ENCODE measurements at places on chromosomes 3 and 15. TPM values are rescaled to one million over a fixed set of nuclear protein-coding genes. Genes with fewer than 3 reads are reported as not detected.

GRCh38 chr3:99212969-99213368 lies 311.5 kb upstream of the DCBLD2 start:
- no peak for DNase-seq

DNA sequence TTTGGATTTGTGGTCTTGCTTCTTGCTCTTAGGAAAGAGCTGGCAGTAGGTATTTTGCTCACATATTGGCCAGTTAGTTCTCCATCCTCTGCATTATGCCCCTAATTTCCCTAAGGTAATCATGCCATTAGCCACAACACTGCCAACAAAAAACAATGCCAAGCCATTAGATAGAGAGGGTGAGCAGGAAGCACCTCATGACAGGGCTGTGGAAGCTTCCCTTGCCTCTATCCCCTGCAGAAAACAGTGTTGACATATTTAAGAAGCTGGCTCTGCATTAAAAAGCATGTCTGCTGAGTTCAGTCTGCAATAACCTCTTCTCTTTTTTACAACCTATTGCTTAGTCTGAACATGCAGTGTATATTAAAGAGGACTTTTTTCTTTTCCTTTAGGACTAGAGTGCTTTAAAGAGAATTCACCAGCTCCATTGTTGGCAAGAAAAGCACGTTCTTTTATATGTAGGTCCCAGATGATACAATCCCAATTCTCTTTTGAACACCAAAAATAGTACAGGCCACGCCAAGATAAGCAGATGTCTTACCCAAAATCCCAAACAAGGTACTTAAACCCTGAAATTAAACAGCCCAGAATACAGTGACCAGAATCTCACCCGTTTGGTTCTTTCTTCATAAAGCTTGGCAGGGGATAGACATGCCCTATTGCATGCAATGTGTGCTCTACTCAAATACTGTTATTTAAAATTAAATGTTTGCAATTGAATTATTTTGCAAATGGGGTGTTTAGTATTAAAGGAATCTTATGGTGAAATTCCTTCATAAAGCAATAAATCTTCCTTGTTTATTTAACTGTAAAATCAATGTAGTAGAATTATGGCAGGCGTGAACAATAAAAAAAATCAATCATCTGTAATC lies 93.7 kb upstream of the UBE3A start:
- DNase-seq = no peak

- DNase-seq = no peak
Observed at GRCh38 chr15:31489801-31490646, 163.4 kb downstream of the KLF13 start.

DNA sequence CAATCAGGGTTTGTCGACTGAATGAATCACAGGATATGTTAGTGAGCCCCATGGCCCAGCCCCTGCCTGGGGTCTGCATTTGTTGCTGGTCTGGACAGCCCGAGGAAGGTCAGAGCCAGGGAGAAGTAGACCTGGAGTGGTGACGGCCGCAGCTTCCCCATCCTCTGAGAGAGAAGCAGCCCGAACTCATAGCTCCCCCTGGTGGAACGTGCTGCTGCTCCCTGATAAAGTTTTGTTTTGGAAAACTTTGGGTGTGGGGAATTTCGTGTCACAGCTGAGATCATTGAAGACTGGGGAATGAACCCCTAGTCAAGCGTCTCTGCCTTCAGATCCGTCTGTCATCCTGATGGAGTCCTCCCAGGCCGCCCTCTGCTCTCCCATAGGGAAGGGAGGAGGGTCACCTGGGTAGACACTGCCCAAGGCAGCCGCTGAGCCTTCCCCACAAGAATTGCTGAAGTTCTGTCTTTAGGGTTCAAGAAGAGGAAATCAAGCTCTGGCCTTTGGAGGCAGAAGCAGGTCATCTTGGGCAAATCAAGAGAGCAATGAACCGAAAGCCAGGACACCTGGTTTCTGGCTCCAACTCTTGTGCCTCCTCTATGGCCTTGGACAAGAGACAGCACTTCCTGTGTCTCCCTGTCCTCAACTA lies 60.5 kb downstream of the GLDN start:
- DNase-seq = no peak

DNA sequence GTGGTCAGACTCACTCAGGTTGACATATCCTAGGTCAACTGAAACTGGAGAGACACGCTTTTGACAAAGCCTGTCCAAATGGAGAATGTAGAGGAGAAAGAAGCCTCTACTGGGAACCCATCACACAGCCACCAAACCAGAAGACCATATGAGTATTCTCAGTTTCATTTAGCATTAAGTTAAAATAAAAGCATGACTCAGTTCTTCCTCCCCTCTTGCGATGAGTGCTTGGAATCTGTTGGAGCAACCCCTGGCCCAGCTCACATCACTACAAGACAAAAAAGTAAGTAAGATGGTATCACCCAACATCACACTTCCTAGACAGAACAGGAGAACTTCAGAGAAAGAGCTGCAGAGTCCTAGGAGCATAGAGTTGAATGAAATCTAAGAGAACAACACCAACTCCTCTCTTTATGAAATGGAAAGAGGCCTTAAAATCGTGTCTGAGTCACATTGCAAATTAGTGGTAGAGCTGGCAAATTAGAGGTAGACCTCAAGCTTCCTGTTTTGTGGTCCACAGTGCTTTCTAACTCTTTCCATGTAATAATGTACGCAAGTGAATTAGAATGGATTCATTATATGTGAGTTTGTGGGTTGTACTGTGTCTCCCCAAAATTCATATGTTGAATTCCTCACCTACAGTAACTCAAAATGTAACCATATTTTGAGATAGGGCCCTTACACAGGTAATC lies 51.2 kb downstream of the FGF12 start:
- DNase-seq = no peak

DNA sequence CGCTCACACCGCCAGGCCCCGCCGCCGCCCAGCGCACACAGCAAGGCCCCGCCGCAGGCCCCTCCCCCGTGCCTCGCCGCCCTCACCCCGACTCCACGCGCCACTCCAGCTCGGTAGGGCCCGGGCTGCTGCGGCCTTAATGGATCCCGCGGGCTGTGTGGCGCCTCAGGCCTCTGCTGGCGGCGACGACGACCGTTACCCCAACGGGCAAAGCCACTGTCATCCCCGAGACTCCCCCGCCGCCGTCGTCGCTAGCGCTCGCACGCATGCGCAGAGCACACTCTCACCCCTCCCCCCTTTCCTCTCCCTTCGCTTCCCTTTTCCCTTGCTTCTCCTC lies at the start of gene MSL2:
TSS of gene MSL2 (minus strand) at position 272 of the 337 bp plus-strand sequence. CDS start 1,222 bp downstream, outside the sequence.
- peak; percentile 94 for DNase-seq

GRCh38 chr3:129617381-129618185 lies 11.1 kb upstream of the PLXND1 start:
- peak; percentile 70 for DNase-seq

GRCh38 chr3:73552700-73553099 lies 72.0 kb downstream of the PDZRN3 start:
- no peak for DNase-seq

GRCh38 chr3:177724020-177724638 lies 526.8 kb upstream of the TBL1XR1 start:
- DNase-seq = no peak

OIP5 gene
- 1.8 TPM for total RNA-seq

DNA sequence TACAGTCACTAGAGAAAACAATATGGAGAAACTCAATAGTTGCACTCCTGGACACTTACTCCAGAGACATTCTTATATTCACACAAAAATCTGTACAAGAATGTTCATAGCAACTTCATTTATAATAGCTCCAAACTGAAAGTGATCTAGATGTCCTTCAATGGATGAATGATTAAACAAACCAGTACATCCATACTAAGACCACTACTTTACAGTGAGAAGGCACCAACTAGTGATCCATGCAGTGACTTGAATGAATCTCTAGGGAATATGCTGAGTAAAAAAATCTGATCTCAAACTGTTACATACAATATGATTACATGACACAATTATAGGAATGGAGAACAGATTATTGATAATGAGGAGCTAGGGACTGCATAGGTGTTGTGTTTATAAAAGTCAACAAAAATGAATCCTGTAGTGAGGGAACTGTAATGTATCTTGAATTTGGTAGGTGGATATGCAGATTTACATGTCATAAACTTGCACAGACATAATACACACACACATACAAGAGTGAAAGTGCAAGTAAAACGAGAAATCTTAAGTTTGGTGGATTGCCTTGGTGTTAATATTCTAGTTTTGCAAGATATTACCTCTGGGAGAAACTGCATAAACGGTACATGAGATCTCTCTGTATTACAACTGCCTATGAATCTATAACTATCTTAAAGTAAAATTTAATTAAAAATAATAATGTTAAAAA lies 85.7 kb downstream of the SPATA16 start:
- no peak for DNase-seq

- no peak for DNase-seq
Observed at GRCh38 chr3:64111872-64112271, 88.6 kb upstream of the PSMD6 start.

ATP13A5 gene
- not detected for total RNA-seq

GRCh38 chr3:76025561-76025960 lies 240.2 kb upstream of the ZNF717 start:
- no peak for DNase-seq

GRCh38 chr3:103446953-103447629 lies 1012.3 kb downstream of the ZPLD1 start:
- DNase-seq = no peak

DNAH12 gene
- total RNA-seq = 0.29 TPM

SCG3 gene
- not detected for total RNA-seq

GRCh38 chr3:148880681-148881080 lies 15.6 kb downstream of the CPA3 start:
- DNase-seq = no peak

DNA sequence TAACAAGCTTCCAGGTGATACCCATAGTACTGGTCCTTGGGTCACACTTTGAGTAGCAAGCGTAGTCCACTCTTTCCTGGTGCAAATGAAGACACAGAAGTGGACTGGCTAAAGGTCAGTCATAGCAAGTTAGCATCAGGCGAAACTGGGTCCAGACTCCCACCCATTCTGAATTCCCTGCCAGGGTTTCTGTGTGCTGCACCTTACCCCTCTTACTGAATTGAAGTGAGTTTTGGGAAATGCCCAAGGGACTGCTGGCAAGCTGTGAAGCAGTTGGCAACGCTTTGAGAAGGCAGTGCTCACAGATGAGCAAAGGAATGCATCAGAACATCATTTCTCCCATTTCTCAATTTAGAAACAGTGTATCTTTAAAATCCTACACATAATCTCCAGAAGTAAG lies 1.8 kb upstream of the LSG1 start:
- no peak for DNase-seq

DNA sequence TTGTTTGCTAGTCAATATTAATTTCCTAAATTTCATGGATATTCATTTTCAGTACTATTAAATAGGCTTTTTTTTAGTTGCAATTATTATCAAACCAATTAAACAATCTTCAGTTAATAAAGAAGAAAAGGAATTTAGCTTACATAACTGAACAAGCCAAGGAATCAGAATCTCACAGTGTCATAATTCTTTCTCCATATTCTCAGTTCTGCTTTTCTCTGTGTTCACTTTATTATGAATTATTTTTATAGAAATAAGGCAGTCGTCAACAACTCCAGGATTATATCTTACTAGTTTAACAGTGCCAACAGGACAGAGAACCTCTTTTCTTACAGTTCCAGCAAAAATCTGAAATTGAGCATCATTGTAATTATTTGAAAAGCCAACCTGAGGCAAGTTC lies 221.7 kb downstream of the CGGBP1 start:
- no peak for DNase-seq

DNA sequence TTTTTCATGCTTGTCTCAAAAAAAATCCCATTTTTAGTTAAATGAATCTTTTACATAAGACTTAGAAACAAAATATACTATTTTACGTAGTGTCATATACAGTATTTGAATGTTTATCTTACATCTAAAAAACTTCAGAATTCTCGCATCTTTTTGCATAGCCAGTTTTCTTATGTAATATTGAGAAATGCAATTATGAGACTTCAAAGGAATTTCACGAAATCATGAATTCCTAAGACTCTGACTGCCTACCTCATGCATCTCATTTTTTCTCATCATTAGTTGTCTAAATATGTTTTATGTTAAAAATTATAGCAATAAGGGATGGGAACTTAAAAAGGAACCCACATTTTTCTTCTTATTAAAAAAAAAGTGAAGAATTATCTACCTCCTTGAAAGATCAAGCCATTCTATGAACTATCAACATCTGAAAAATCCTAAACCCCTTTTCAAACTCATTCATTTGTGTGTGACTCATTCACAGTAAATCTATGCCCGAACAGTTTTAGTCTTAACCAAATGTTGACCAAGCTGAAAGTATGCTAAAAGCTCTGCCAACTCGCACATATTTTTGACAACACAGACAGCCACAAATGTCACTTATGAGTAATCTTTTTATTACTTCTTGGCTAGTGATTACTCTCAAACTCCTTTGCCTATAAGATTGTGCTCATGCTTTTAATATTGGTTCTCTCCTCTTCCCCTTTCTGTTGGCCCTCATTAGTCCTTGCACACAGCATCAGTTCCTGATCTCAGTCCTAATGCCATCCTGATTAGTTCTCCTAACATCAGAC lies 115.9 kb downstream of the DCLK3 start:
- no peak for DNase-seq

DNA sequence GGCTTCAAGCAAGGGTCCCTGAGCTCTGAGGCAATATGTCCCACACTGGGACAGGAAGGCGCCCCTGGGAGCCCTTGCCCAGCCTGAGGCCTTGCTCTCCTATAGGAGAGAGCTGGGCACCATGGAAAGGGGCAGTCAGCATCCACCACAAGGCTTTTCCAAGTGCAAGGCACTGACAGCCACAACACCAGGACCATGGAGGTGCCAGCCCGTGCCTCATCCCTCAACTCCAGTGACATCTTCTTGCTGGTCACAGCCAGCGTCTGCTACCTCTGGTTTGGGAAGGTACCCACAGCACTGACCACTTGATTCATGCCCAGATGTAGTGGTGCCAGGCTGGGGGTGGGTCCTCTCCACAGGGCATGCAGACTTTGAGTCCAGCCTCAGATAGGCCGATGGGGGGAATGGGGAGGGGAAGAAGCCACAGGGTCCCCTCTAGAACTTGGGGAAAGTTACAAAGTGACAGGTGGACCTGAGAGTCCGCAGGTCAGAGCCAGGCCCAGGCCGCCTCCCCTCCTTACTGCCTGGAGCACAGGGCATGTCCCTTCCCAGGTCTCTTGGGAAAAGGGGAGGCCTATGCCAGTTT lies 11.8 kb downstream of the VILL start:
- peak; percentile 66 for DNase-seq

GRCh38 chr3:12750658-12751071 lies 8.4 kb downstream of the TMEM40 start:
- no peak for DNase-seq

DNA sequence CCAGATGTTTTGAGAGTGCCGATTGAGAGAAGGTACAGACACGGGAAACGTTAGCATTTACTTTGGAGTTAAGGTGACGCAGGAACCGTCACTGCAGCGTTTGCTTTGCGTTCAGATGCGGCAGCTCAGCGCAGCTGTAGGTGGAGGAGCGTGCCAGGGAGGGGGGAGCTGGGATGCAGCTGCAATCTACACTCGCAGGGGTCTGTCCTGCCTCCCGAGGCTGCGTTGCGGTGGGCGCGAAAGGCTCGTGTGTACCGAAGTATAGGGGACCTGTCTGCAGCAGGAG lies 425 bp upstream of the FYTTD1 start:
- DNase-seq = no peak

DNA sequence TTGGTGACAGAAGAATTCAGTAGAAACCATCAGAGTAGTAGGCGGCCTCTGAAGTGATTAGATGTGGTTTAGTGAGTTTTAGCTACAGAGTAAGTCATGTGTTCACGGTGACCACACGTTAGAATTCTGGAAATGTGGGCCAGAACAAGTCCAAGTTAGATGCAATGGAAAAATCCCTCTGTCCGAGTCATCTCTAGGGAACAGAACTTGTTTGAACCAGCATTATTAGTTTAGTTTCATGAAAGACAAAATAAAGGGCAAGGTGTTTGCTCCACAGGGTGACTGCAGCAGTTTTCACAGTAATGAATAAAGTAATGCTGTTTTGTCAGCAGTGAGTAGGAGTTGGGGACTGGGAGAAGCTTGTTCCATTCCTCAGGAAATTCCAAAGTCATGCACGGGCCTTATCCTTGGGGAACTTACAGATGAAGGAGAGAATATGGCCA lies 100.2 kb downstream of the CGNL1 start:
- no peak for DNase-seq
